ENCODE measurements at places on chromosomes 1 and 21.

GRCh38 chr1:171226747-171227370 is 21.4 kb upstream of the FMO1 start:
- peak; percentile 78 for DNase-seq

DNA sequence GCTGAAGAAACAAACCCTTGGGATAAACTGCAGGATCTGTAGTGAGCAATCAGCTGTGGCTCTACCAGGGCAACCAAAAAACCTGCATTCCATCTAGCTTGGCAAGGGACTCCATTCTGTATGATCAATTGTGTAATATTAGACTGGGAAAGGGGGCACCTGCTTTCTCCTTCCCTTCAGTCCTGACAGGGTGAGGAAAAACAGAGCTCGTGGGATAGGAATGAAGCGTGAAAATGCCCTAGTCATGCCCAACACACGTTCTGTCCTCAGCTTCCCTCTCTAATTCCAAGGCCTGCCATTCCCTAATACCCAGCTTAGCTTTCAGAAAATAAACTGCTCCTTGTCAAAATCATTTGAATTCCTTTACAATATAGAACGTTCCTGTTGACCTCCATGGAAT is 442.3 kb downstream of the PLPP3 start:
- no peak for DNase-seq

GRCh38 chr1:116333171-116334014 is 39.7 kb upstream of the ATP1A1 start:
- no peak for DNase-seq

DNA sequence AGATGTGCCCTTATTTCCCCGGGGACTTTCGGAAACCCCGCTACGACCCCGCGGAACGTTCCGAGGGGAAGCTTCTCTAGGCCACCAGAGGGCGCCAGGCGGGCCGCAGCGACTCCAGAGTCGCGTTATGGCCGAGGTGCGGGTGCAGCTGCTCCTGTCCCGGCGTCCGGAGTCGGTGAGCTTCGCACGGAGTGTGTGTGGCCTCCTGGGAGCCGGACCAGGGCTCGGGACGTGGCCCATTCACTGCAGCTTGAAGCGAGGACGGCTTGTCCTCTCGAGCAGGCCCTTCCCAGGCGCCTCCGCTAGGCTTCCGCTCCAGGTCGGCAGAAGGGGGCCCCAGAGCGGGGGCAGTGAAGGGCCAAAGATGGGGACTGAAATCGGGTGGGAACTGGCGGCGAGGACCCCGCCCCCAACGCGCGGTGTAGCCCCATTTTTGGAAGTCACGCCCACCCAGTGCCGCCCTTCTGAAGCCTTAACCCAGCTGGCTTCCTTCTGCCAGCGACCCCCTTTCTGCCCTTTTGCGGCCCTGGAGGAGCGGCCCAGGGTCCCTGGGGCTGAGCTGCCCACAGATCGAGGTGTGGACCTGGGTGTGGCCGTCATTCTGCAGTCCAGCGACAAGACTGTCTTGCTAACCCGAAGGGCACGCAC is at the start of gene NUDT17:
Gene NUDT17, plus strand, starts transcription at position 117 of the 648 bp plus-strand sequence. Its CDS starts 11 bp downstream, at position 128.
- DNase-seq: peak; percentile 89

DNA sequence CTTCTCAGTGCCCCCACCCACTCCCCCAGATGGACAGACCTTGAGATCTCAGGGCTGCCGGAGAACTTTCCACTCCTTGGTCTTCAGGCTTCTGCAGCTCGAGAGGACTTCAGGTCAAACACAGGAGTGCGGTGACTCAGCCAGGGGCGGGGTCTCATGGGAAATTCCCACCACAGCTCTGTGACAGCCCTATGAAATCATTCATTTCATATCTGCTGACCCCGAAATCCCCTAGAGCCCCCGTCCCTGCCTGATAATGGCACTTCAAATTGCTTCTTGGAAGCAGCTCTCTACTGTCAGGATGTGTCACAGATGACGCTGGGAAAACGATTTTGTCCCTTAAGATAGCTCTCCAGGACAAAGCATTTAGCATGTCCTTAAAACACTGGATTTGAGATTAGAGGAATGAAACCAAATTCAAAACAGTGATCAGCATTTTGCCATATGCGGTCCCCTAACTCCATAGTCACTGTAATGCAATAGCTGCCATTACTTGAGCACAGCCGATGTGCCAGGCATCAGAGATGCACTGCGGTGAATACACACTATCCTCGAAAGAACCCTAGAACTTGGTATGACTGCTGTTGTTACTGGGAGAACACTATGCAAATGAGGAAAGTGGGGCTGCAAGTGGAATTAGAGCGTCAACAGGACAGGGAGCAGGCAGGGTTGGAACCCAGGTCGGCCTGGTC is at the start of gene TNFRSF9:
Gene TNFRSF9, minus strand, starts transcription at position 95 of the 692 bp plus-strand sequence. CDS start 845 bp downstream, outside the sequence.
- DNase-seq: no peak

DNA sequence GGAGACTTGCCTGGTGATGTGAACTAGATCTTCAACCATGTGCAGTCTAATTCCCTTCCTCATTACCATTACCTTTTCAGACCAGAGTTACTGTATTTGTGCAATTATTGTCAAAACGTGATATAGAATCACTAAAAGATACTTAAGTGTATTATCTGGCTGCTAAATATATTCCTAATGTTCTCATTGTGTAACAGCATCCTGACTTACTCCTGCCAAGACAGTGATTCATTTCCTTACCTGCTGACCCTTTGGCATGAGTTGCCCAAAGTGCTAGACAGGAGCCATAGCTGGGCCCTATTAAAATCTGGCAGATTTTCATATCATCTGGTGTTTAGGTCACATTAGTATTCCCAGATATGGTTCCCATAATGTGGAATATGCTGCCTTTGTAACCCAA is 598.3 kb upstream of the CAMK1G start:
- no peak for DNase-seq

- no peak for DNase-seq
Measured at GRCh38 chr1:174265282-174265681, 106.0 kb downstream of the RABGAP1L start.

GRCh38 chr1:45769261-45769932 is 18.9 kb upstream of the IPP start:
- DNase-seq: no peak

DNA sequence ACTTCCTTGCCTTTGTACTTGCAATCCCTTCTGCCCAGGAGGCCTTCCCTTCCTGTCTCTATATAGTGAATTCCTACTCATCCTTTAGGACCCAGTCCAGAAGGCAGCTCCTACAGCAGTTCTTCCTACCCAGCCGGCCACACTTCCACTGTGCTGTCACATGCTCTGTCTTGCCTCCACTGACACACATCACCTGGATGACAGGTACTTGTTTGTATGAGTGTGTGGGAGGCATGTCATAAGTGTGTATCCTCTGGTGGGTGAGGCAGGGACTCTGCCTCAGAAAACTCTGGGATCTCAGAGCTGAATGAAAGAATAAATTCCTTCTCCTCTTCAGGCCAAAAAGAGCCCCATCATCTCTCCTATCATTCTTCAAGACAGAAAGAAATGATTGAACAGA is 5.1 kb upstream of the OSCP1 start:
- no peak for DNase-seq

- no peak for DNase-seq
Measured at GRCh38 chr1:154752273-154753030, 117.6 kb downstream of the KCNN3 start.

- DNase-seq: no peak
Measured at GRCh38 chr1:210340841-210341240, 12.1 kb downstream of the HHAT start.

DNA sequence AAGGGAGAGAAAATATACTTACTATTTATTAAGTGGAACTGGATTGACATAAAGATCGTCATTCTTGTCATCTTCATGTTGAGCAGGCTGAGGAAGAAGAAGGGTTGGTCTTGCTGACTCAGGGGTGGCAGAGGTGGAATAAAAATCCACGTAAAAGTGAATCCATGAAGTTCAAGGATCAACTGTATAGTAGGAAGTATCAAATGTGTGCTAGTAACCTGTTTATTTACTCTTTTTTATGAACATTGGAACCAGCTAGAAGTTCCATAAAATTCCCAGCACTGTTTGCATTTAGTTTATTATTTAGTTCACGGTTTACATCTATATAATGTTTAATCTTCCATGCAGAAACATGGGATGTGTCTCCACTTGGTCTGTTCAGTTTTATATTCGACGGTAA is 70.7 kb downstream of the PLPPR4 start:
- DNase-seq: no peak

DNA sequence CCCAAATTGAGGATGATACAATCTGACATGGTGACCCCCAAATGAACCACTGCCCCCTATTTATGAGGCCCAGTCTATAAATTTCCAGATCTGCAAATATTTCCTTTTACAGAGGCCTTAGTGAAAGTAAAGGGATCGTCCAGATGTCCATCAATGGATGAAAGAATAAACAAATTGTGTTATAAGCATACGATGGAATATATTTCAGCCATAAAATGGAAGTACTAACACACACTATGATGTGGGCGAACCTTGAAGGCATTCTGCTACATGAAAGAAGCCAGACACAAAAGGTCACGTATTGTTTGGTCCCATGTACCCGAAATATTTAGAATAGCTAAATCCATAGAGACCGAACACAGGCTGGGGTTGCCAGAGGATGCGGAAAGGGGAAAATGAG is 48.6 kb upstream of the ITPKB start:
- DNase-seq: no peak

DNA sequence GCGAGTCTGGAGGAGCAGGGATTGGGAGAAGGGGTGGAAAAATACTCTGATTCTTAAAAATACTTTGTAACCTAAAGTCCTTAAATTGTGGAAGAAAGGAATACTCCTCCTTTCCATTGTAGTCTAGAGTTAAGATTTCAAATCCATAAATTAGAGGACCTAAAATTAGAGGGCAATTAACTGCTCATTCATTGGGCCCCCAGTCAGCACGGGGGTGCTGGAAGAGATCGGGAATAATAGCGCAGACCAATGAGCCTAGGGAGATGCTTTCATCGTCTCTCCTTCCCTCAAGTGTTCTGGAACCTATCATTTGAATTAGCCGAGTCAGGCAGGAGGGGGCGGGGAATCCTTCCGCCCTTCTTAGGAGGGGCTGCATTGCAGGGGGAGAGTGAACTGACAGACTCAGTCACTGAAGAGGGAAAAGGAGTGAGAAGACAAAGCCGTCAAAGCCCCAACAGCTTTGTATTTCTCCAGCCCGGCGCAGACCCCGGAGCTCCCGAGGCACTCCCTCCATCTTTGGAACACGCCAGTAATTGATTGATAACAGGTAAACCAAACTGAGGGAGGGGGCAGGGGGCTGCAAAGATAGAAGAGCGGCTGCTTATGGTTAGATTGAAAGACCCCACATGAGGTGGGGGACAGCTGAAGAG is at the start of gene MLLT11:
Gene MLLT11, plus strand, starts transcription at position 391 of the 650 bp plus-strand sequence. CDS start 6,828 bp downstream, outside the sequence.
- no peak for DNase-seq

- no peak for DNase-seq
Measured at GRCh38 chr21:32215306-32215685, 63.6 kb downstream of the MIS18A start.

DNA sequence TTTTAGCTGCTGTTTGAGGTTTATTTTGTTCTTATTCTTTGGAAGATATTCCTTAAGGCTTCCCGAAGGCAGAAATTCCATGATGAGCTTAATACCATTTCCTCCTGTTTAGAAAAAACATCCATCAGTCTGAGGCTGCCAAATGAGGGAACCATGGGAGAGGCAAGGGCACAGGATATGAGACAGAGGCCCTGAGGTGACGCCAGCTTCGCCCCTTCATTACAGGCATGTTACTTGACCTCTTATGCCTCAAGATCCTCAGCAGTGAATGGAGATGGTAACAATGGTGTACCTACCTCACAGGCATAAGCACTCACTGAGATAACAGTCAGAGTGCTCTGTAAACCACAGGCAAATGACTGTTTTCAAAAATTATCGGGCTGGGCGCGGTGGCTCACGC is 93.6 kb downstream of the RAVER2 start:
- no peak for DNase-seq

- DNase-seq: no peak
Measured at GRCh38 chr1:84704872-84705417, 14.7 kb upstream of the SSX2IP start.

DNA sequence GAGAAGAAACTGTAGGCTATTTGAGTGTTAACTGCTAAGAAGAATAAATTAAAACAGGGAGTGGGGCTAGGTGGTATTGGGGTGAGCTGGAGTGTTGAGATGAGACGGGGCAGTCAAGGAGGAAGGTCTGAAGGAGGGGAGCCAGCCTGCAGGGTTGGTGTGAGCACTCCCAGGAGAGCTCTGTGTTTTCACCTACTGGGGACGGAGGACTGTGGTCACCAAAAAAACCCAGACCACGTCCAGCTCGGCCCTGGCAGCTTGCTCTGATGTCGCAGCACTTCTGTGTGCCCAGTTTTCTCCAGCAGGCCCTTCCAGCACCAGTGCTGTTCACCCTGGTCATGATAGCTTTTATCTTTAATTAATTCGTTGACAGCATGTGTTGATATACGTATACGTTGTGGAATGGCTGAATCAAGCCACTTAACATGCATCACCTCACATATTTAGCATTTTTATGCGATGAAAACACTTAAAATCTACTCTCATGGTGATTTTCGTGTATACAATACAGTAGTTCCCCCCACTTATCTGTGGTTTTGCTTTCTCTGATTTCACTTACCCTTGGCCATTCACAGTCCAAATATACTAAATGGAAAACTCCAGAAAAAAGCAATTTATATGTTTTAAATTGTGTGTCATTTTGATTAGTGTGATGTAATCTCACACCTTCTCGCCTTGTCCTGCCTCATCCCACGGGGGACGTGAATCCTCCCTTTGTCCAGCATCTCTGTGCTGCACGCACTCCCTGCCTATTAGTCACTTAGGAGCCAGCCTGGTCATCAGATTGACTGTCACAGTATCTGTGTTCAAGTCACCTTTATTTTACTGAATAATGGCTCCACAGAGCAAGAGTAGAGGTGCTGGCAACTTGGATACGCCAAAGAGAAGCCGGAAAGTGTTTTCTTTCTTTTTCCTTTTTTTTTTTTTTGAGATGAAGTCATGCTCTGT is 12.3 kb downstream of the FAM3B start:
- DNase-seq: no peak

DNA sequence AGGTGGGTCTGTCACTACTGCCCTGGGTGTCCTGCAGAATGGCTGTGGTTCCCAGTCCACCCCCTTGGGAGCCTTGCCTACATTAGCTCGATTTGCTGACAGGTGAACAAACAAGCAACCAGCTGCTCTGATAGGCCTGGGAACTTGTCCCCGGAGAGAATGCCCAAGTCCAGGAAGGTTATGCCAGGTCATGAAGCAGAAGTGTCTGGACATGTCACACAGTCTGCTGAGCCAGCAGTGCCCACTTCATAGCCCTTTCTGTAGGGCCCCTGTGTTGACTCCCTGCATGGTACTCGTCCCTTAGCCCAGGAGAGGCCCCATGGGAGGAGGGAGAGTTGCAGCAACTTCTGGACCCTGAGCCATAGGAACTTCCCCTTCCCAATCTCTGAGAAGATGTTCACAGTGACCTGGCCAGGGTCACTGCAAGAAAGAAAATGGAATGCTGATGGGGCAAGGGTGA is 31.0 kb downstream of the UCK2 start:
- DNase-seq: no peak

All from MM.1S (cell line).